ENCODE measurements at places on chromosomes 7 and 10. TPM values are rescaled to one million over a fixed set of nuclear protein-coding genes. Genes with fewer than 3 reads are reported as not detected.

Gene MGMT
- total RNA-seq: 25.9 TPM

Gene ADAMTS14
- total RNA-seq: 1.1 TPM

DNA sequence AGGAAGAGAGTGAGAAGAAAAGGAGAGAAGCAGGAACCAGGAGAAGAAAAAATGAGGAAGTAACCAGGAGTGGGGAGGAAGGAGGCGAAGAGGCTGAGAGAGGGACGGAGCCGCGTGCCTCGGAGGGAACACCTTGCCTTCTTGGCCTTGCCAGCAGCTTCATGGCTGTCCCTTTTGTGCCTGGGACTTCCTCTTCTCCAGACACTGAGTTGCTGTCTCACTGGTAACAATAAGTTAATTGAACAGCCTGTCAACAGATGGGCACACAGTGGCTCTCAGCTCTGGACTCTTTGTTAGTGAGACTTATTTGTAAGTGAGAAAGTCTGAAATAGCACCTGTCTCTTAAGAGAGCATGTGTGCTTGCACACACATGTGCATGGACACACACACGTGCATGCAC is 83.2 kb downstream of the GATA3 start:
- no peak for DNase-seq

- no peak for DNase-seq
These were observed 61.5 kb downstream of the C10orf120 start for GRCh38 chr10:122638106-122638505.

Measured in endothelial cell (in vitro differentiated cells).